Testis (tissue), 5 donors: ENCODE measurements at places on chromosomes 6 and 20. TPM values are rescaled to one million over a fixed set of nuclear protein-coding genes. Genes with fewer than 3 reads are reported as not detected.

DNA sequence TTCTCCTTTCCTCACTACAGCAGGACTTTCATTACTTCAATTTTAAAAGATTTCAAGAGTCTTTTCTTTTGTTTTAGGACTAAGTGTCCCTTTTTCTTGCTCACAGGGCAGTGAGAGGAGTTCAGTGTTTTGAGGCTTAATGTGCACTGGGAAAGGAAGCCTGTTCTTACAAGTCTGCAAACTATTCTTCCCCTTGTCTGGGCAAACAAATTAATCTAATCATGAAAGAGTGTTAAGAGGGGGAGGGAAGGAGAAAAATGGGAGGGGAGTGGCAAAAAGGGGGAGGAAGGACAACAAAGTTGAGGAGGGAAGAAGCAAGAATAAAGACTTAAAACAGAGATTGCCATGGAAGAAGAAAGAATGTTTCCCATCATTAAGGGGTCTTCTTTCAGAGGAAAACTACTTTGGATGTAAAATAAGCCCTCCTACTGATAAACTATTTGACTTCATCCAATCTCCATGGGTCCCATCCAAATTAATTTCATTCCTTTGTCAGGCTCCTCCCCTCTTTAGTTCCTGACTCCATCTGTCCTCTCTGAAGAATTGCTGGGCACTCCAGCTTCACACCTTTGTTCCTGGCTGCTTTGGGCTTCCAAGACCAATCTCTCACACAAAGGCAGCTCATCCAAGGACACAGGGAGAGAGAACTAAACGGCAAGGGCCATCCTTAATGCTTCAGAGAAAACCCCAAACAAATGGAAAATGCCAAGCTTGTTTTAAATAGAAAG lies 244.5 kb downstream of the TPBG start:
- DNase-seq: no peak

DNA sequence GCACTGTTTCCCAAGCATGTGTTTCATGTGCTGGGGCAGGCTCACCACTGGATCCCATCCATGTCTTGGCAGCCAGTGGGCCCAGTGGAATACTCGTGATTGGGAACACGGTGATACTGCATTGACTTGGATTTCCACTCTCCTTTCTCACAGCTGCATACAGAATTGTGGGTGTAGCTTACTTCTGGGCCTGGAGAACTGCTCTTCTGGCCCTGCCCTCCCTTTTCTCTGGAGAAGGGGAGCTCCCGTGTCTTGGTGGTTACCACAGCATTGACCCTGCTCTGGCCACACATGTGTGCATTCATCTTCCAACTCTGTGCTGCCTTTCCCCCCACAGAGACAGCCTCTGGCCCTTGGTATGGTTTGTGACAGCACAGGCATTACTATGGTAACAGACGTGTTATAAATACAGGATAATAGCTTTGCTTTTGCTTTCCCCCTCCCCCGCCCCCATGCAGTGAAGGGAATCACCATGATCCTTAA lies 21.6 kb downstream of the SOBP start:
- peak; percentile 63 for DNase-seq

GRCh38 chr6:127302728-127303660 lies 36.3 kb downstream of the RNF146 start:
- DNase-seq: peak; percentile 57

DNA sequence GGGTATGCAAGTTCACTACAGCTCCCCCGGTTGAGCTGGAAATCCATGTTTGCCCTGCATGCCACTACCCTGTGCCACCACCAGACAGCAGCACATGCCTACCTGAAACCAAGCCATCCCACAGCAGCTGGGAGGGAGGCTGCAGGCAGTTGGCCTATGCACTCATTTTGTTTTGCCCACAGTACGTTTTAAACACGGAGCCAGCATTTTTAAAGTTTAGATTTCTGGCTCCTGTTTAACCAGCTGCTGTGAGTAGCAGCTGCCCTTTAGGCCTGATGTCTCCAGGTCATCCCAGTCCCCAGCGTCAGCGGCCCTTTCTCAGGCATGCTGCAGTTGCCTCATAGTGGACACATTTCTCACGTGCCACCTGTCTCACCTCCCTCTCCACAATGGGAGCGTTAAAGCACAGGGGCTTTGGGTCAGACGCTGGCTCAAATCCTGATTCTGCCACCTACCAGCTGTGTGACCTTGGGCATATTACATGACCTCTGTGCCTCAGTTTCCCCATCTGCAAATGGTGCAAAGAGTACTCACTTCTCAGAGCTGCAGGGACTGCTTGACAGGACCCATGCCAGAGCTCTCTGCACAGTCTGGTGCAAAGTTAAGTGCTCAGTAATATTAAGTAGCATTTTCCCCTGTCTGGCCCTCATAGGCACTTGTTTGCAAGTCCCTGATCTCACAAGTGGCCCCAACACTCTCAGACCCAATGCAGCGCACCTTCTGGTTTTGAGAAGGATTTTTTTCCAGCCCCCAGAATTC lies 8.2 kb upstream of the UBE2V1 start:
- peak; percentile 79 for DNase-seq

DNA sequence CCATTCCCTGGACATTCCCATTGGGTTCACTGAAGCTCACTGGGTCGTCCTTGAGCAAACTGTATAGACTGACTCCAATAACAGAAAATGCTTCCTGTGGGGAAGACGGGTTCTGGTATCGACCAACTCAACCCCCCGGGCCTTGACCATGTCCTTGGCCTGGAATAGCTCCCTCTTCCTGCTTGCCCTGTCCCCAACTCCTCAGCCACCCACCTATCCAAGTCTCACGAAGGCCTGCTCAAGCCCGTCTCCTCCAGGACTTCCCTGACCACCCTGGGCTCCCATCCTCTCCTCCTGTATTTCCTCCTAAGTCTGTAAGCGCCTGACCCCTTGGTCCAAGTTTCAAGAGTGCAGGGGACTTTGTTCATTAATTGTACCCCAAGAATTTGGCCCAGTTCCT lies 2.8 kb upstream of the HMGA1 start:
- no peak for DNase-seq

DNA sequence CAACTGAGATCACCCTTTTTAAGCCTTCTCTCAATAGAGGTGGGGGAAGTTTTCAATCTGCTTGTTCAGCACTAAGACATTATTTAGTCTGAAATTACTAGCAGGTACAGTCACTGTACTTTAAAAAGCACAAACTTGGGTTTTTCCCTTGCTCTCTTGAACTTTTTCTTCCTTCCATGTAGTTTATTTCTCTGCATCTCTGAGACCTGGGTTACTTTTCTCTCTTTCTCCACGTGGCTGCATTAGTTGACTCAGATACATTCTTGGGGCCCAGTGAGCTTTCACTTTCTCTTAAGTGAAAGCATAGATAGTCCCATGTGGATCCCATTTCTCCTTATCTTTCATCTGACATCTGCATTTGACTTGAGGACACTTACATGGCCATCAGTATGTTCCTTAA lies 433.9 kb upstream of the MAP3K7 start:
- no peak for DNase-seq

- peak; percentile 32 for DNase-seq
These were observed 9.9 kb upstream of the NCOA5 start for GRCh38 chr20:46099491-46100287.

SMIM28 gene
- total RNA-seq: not detected

NMBR gene
- total RNA-seq: 1.6 TPM

DNA sequence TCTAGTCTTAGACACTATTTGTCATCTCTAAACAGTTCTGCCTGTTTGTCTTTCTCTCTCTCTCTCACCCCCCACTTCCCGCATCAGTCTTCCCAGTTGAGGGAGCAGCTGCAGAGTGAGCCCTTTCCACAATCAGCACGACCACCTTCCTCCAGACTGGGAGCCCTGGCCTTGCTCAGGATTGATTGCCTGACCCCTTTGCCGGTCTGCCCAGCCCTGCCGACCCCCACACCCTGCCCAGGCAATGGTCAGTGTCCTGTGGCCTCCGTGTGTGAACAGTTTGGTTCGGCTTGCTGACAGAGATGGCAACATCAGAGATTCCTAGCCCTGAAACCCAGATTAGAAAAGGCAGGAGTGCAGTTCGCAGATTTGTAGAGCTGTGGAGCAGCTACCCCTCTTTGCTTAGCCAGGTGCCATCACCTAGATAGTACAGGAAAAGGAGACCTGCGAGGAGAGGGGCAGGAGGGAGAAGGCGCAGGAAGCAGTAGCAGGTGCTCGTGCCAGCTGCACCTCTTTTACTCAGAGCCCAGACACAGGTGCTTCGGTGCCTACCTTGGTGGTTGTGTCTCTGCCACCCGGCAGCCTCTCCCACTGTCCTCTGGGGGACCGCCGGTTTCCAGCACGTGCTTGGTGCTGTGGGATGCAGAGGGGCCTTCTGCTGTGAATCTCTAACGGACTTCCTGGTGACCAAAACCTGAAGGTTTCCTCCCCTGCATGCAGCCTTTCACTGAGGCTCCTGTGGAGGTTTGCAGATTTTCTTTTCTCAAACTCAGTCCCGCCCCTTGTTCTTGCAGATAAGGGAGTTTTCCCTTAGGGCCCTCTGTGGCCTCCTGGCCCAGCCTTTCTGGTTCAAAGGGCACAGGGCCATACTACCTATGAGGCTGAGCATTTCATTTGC lies 92.4 kb downstream of the SCML4 start:
- DNase-seq: no peak

- DNase-seq: no peak
These were observed 108.3 kb downstream of the UBE3D start for GRCh38 chr6:82957171-82957867.

HRH3 gene
- 2.5 TPM for total RNA-seq

DNA sequence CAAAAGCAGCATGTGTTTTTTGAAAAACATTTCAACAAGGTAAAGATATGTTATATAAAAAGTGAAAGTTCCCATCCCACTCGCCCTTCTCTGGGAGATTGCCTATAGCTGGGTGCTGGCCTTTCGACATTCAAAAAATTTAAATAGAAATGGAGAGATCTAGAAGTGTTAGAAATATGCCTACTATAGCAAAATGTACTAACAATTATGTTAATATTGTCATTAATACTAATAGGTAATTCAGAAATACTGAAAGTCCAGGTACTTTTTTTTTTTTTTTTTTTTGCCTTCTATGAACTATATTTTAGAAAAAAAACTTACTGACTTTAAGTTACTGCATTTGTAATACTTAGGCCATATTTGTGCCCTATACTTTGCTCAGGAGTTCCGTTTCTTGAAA lies 87.1 kb downstream of the SESN1 start:
- no peak for DNase-seq

GRCh38 chr6:124163676-124164075 lies 360.0 kb downstream of the NKAIN2 start:
- DNase-seq: no peak

DNA sequence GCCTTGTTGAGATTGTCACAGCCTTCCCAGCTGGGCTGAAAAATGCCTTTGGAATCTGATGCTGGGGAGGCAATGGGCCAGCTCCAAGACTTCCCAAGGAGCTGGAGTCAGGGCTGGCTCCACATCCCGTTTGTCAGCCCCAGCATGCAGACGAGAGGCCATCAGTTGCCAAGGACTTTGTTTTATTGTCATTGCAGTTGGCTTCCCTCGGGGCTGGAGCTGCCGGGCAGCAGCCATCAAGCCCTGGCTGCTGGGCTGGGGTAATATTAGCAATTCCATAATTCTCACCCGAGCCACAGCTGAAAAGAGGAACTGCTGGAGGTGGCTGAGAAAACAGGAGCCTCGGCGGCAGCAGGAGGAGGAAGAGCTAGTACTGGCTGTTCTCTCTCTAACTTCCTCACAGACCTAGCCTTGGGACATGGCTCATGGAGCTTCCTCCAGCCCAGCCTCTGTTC lies 182.5 kb downstream of the CDC5L start:
- DNase-seq: peak; percentile 53

CCN5 gene
- total RNA-seq: 37.0 TPM

DNA sequence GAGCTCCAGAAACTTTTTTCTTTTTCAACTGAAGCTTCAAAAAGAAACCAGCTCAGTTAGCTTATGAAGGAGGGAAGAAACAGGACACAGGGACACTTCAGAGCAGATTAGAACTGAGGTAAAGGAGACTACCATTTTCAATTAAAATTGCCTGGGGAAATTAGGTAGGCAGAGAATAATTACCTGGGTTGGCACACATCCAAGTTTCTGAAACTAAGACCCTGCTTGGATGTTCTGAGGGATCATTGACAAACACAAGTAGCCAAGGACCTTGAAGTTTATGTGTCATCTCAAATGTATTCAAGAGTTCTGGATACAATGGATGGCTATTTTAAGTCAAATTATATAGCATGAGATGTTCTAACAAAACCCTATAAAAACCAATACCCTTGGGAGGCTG lies 137.6 kb downstream of the PLCB4 start:
- DNase-seq: no peak

- DNase-seq: no peak
These were observed 423.1 kb downstream of the MAFB start for GRCh38 chr20:40265825-40266533.

DNA sequence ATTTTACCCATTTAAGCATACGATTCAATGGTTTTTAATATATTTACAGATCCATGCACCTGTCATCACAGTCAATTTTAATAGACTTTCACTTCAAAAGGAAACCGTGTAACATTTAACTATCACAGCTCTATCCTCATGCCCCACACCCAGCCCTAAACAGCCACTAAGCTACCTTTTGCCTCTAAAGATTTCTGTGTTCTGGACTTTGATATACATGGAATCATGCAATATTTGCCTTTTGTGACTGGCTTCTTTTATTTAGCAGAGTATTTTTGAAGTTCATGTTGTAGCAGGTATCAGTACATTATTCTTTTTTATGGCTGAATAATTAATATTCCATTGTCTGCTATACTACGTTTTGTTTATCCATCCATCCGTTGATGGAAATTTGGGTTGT lies 50.3 kb upstream of the STX16 start:
- DNase-seq: no peak

GRCh38 chr6:1612974-1613306 lies 3.2 kb downstream of the FOXC1 start:
- DNase-seq: no peak

- DNase-seq: peak; percentile 88
These were observed at the start of gene PAK5 for GRCh38 chr20:9838378-9839295. Gene PAK5 (minus strand): TSS chr20:9839076. CDS start chr20:9644328, 194,748 bp downstream.

DNA sequence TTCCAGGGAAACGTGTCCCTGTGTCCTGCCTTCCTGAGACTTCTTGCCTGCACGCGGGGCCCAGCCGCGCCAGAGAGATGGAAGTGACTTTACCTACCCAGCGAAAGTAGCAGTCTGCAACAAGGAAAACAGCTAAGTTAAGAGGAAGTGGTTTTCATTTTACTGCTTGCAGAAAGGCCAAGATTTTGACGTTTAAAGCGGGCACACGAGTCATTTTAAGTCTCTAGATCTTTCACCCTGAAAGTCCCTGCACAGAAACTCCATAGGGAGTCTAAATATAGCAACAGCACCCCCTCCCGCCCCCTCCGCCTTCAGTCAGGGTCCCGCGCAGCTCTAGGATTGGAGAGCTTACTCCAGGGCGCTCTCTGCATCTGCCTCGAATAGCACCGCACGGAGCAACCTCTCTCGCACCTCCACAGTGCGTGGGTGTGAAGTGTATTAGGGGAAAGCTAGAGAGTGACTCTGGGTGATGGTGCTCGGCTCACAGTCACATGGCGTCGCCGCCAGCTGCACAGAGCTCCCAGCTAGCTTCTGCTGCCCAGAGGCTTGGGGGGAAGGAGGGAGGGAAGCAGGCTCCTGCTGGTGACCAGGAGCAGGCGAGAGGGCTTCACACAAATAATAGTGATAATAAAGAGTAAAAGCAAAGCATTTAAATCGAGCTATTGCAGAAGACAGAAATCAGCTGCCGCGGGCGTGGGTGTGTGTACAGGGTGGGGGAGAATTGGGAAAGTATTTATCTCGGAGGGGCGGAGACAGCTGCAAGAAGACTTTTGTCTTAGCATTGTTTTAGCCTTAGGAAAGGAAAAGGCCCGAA lies 1.8 kb upstream of the KCNQ5 start:
- DNase-seq: peak; percentile 52

GRCh38 chr20:34904202-34904621 lies 27.8 kb downstream of the ACSS2 start:
- DNase-seq: no peak

SNAP91 gene
- 13.3 TPM for total RNA-seq
